Activated B cell treated with CpG ODN at 0.5 μM for 24 hours (primary cell): ENCODE measurements at places on chromosomes 1 and 21. TPM values are rescaled to one million over a fixed set of nuclear protein-coding genes. Genes with fewer than 3 reads are reported as not detected.

DNA sequence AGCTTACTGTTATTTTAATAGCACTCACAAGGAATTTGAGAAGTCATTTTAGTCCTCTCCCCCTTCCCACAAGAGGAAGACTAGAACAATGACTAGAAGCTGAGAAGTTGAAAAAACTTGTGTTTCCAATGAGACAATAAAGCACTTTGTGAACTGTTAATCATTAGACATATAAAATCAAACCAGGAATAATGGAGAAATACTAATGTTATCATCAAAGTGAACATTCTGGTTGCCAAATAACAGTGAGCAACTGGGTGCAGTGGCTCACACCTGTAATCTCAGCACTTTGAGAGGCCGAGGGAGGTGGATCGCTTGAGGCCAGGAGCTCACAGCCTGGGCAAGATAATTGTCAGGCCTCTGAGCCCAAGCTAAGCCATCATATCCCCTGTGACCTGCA lies 54.0 kb upstream of the RASAL2 start:
- no peak for DNase-seq
- H3K27ac ChIP-seq: no peak overlapping the region
- H3K36me3 ChIP-seq: no peaks in the 10 kb centered on the region
- no peaks in the 10 kb centered on the region for H3K4me1 ChIP-seq
- H3K4me3 ChIP-seq: no peak overlapping the region

- H3K36me3 ChIP-seq: peaks cover 41% of the 10 kb centered on the region
- no peak overlapping the region for H3K4me3 ChIP-seq
- no peak overlapping the region for H3K27ac ChIP-seq
- no peaks in the 10 kb centered on the region for H3K4me1 ChIP-seq
- no peaks in the 10 kb centered on the region for H3K27me3 ChIP-seq
These were observed 25.5 kb upstream of the GTF2B start for GRCh38 chr1:88916883-88917282.

- H3K4me3 ChIP-seq: peak overlapping the region; percentile 89
- H3K36me3 ChIP-seq: peaks cover 2% of the 10 kb centered on the region
- DNase-seq: peak; percentile 44
- H3K27me3 ChIP-seq: peaks cover 77% of the 10 kb centered on the region
These were observed 51.4 kb downstream of the RHBG start for GRCh38 chr1:156420205-156421061.

DNA sequence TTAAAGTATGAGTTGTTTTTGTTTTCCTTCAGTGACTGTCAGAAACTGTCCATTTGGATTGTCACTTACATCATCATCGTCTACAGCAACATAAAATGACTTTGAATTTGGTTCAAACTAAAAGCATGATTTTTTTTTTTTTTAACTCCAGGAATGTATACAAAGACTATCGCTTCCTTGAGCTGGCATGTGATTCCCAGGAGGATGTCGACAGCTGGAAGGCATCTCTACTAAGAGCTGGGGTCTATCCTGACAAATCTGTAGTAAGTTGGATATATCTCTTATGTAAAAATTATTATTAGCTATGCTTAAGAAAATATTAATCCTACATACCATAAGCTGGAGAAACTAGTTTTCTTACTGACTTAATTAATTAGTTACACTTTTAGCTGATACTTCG lies 111.9 kb upstream of the C1orf105 start:
- H3K27me3 ChIP-seq: no peaks in the 10 kb centered on the region
- no peak overlapping the region for H3K4me3 ChIP-seq
- DNase-seq: no peak
- H3K27ac ChIP-seq: no peak overlapping the region
- no peaks in the 10 kb centered on the region for H3K4me1 ChIP-seq

The ESRRG gene
- not detected in 2 replicates for total RNA-seq
